ENCODE measurements at places on chromosomes 7 and 10.

DNA sequence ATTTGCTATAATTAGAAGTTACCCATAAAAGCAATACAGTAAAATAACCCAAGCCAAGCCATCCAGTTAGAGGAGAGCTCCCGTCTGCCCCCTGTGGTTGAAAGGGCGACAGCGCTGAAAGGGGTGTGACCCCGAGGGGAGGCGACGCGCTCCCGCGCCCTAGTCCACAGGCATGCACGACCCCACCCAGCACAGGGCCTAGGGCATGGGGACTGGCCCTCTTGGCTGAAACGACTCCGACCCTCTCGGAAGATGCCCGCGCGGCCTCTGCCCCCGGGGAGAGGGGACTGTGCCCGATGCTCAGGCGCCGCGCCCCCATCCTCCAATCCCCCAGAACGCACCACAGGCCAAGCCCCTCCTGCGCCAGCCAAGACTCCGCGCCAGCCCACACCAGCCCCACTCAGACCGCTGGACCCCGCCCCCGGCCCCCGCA, 64.0 kb downstream of the CSGALNACT2 start:
- H3K4me1 ChIP-seq, result peaks cover 17% of the 10 kb centered on the region
- DNase-seq, result peak; percentile 82
- H3K4me3 ChIP-seq, result peak overlapping the region; percentile 45
- H3K36me3 ChIP-seq, result no peaks in the 10 kb centered on the region

- no peaks in the 10 kb centered on the region for H3K4me1 ChIP-seq
- H3K4me3 ChIP-seq, result no peak overlapping the region
- DNase-seq, result no peak
- no peaks in the 10 kb centered on the region for H3K36me3 ChIP-seq
- no peaks in the 10 kb centered on the region for H3K27me3 ChIP-seq
Measured at GRCh38 chr10:12180221-12180974, 15.3 kb downstream of the NUDT5 start.

- no peak overlapping the region for H3K27ac ChIP-seq
- no peaks in the 10 kb centered on the region for H3K4me1 ChIP-seq
- no peaks in the 10 kb centered on the region for H3K36me3 ChIP-seq
- no peak for DNase-seq
Measured at GRCh38 chr7:12391922-12392615, 11.6 kb downstream of the VWDE start.

DNA sequence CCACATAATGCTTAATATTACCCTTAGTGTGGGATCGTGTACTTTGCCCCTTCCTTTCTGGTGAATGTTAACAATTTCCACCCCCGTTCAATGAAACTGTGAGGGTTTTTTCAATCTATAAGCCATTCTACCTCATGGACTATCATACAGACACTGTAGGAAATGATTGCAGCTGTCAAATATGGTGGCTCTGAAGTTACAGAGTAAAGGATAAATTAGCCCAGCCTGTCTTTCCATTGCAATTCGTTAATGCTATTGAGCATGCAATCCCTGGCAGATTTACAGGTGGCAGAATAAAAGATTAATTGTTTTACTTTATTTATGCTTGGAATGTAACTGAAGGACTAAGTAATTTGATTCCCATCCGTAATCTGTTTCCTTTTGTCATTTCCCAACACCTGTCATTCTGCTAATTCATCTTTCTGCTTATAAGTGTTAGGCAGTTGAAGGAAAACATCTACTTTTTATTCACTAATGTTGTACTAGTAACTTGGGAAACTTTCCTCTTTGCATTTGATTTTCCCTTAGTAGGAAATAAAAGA, 1211.6 kb upstream of the LRRN3 start:
- H3K36me3 ChIP-seq, result no peaks in the 10 kb centered on the region
- no peak overlapping the region for H3K4me3 ChIP-seq
- no peak overlapping the region for H3K27ac ChIP-seq
- H3K4me1 ChIP-seq, result no peaks in the 10 kb centered on the region

DNA sequence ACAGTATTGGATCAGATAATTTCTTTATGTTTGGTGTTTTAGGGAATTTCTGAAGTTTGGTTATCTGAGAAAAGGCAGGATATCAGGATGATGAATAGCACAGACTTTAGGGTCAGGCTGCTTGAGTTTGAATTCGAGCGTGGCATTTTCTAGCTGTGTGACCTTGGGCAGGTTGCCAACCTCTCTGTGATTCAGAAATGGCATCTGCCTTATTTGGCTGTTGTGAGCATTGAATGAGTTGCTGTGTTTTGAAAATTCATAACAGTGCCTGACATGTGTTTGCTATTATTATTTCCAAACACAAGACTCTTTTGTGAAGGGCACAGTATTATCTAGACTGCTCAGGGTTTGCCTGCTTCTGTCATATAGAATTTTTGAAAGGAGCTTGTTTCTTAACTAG, 66.9 kb downstream of the NXPH1 start:
- H3K4me3 ChIP-seq, result no peak overlapping the region
- no peak for DNase-seq
- no peaks in the 10 kb centered on the region for H3K4me1 ChIP-seq
- no peaks in the 10 kb centered on the region for H3K27me3 ChIP-seq
- no peak overlapping the region for H3K27ac ChIP-seq

DNA sequence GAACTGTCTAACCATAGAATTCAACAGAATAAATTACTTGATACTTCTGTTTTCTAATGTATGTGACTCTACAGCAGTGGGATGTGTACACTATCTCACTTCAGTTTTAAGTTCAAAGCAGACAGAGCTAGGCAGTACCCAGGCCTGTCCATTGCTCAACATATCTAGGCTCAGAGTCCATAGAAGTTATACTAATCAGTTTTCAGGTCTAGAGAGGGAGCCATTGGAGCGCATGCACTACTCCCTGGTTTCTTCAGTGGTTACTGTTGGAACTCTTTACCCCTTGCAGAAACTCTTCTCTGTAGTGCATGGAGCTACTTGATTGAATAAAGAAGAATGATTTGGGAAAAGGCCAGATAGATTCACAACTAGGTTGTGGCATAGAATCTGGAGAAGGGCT, 4.4 kb downstream of the CD36 start:
- no peaks in the 10 kb centered on the region for H3K36me3 ChIP-seq
- DNase-seq, result no peak
- H3K27ac ChIP-seq, result no peak overlapping the region
- no peaks in the 10 kb centered on the region for H3K27me3 ChIP-seq

- H3K27me3 ChIP-seq, result no peaks in the 10 kb centered on the region
- H3K4me1 ChIP-seq, result no peaks in the 10 kb centered on the region
- H3K36me3 ChIP-seq, result no peaks in the 10 kb centered on the region
- DNase-seq, result no peak
- no peak overlapping the region for H3K27ac ChIP-seq
Measured at GRCh38 chr10:703118-703517, 13.7 kb upstream of the DIP2C start.

DNA sequence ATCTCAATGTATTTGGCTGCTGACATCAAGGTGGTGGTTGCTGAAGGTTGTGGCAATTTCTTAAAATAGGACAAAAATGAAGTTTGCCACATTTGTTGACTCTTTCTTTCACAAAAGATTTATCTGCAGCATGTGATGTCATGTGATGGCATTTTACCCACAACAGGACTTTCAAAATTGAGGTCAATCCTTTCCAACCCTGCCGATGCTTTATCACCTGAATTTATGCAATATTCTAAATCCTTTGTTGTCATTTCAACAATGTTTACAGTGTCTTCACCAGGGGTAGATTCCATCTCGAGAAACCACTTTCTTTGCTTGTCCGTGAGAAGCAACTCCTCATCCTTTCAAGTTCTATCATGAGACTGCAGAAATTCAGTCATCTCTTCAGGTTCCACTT, 40.6 kb upstream of the SLC16A12 start:
- H3K27me3 ChIP-seq, result no peaks in the 10 kb centered on the region
- H3K4me1 ChIP-seq, result no peaks in the 10 kb centered on the region
- H3K36me3 ChIP-seq, result no peaks in the 10 kb centered on the region
- no peak overlapping the region for H3K27ac ChIP-seq
- no peak overlapping the region for H3K4me3 ChIP-seq
- DNase-seq, result no peak

- H3K27ac ChIP-seq, result no peak overlapping the region
- H3K27me3 ChIP-seq, result no peaks in the 10 kb centered on the region
- H3K4me1 ChIP-seq, result no peaks in the 10 kb centered on the region
- no peaks in the 10 kb centered on the region for H3K36me3 ChIP-seq
- no peak for DNase-seq
Measured at GRCh38 chr10:130255777-130256176, 119.6 kb downstream of the GLRX3 start.

DNA sequence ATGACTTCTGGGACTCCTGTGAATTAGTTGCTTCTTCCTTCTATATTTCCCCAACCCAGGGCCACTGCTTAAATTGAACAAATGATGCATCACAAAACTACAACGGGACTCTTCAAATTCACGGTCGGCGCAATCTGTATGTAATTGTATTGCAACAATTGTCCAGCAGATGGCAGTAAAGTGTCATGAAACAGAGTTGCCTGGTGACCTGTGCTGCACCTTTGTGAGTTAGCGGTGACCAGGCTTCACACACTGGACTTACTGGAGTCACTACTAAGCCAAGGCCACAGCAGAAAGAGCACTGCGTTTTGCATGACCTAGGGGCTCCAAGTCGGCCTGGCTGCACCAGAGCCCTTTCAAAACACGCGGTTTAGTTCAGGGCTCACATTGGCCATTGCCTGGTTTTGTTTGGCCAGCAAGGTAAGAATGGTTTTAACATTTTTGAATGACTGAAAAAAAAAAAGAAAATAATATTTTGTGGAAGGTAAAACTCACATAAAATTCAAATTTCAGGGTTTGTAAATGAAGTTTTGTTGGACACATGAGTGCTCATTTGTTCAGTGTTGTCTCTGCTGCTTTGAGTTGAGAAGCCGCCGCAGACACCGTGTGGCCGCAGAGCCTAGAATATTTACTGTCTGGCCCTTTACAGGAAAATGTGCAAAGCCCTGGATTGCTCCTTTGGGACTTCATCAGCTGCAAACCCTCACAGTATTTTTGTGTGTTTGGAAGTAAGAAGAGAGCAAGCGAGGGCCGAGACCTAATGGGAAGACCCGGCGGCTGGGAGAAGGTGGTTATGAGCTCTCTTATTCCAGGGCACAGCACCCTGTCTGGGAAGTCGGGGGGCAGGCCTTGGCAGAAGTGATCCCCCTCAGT, 23.2 kb upstream of the ZNF32 start:
- H3K27me3 ChIP-seq, result no peaks in the 10 kb centered on the region
- peaks cover 19% of the 10 kb centered on the region for H3K4me1 ChIP-seq
- H3K36me3 ChIP-seq, result no peaks in the 10 kb centered on the region
- no peak overlapping the region for H3K4me3 ChIP-seq
- no peak for DNase-seq
- H3K27ac ChIP-seq, result peak overlapping the region; percentile 33

GRCh38 chr7:4712281-4713182, 30.4 kb downstream of the FOXK1 start:
- H3K4me3 ChIP-seq, result no peak overlapping the region
- H3K4me1 ChIP-seq, result peaks cover 57% of the 10 kb centered on the region
- H3K27me3 ChIP-seq, result no peaks in the 10 kb centered on the region
- DNase-seq, result no peak
- H3K36me3 ChIP-seq, result no peaks in the 10 kb centered on the region
- H3K27ac ChIP-seq, result peak overlapping the region; percentile 42

DNA sequence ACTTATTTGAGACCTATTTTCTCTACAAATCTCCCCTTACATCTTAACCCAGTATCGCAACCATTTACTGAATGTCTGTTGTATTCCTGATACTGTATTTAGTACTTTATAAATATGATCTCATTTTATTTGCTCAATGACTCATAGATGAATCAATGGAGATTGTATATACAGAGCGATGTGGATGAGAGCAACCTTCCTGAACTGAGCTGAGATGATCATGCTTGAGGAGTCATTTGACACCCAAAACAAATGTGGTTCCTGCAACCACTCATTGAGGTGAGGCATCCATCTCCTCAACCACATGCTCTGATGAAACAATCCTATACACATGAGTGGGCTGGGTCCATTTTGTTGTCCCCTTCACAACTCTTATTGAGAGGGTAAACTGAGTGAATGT, 250.0 kb downstream of the CDC14C start:
- H3K27ac ChIP-seq, result no peak overlapping the region
- H3K27me3 ChIP-seq, result no peaks in the 10 kb centered on the region
- no peaks in the 10 kb centered on the region for H3K36me3 ChIP-seq
- H3K4me3 ChIP-seq, result no peak overlapping the region
- DNase-seq, result no peak

DNA sequence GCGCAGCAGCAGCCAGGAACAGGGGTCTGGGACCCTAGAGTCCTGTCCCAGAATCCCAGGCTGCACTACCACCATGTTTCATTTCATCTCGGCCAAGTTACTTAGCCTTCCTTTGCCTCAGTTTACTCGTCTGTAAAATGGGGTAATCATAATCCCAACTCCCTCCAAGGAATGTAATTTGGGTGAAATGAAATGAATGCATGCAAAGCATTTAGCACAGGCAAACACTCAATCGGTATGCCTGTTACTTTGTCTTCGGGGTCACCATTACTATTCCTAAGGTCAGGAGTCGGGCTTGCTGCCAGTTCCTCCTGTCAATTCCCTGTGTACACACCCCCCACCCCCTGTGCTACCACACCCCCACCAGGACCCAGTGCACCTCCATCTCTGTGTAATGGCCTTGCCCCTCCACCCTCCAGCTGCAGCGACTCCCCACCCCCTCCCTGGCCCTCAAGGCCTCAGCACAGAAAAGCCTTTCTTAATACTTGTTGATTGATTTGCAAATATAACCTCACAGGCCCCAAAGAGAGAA, 1.7 kb downstream of the TNS3 start:
- H3K4me3 ChIP-seq, result peak overlapping the region; percentile 15
- H3K27me3 ChIP-seq, result no peaks in the 10 kb centered on the region
- H3K36me3 ChIP-seq, result no peaks in the 10 kb centered on the region
- H3K27ac ChIP-seq, result peak overlapping the region; percentile 14

DNA sequence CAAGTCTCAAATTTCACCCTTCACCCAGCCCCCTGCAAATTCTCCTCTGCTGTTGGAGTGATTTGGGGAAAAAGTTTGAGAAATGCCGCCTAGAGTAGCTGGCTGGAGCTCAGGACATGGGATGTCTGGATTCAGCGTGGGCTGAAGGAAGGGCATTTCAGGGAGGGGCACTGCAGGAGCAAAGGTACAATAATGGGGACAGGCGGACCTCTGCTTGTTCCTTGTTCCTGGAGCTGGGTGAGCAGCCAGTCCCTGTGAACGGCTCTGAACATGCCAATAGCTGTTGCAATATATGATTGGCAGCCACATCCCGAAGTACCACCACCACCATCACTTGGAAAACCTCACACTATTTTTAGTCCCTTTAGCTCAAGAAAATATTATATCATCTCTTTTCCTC, 23.4 kb downstream of the ADRA2A start:
- no peaks in the 10 kb centered on the region for H3K36me3 ChIP-seq
- DNase-seq, result no peak
- no peak overlapping the region for H3K27ac ChIP-seq
- no peak overlapping the region for H3K4me3 ChIP-seq
- no peaks in the 10 kb centered on the region for H3K4me1 ChIP-seq

DNA sequence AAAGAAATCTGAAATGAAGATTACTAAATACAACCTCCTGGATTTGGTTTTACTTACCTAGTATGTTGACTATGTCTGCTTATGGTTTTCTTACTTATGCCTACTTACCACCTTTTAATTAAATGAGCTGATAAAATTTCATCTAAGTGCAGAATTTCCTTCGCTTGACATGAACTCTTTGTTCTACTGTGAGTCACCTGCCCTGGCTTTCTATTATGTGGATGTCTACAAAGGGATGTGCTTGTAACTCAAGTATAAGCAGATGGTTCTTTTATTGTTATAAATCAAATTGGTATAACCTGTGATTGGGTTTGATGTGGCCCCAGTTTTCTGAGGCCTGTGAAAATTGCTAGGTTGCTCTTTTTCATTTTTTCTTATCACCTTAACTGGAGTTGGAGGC, 389.1 kb upstream of the ANKRD30A start:
- no peaks in the 10 kb centered on the region for H3K36me3 ChIP-seq
- no peaks in the 10 kb centered on the region for H3K4me1 ChIP-seq
- H3K27ac ChIP-seq, result no peak overlapping the region
- DNase-seq, result no peak
